ENCODE measurements at places on chromosomes 12 and 14. TPM values are rescaled to one million over a fixed set of nuclear protein-coding genes. Genes with fewer than 3 reads are reported as not detected.

- H3K27me3 ChIP-seq: peaks cover 4% of the 10 kb centered on the region
- peak; percentile 59 for DNase-seq
- H3K4me3 ChIP-seq: no peak overlapping the region
- no peak overlapping the region for H3K27ac ChIP-seq
- H3K4me1 ChIP-seq: no peaks in the 10 kb centered on the region
Measured at GRCh38 chr14:105203057-105203531, 22.0 kb upstream of the NUDT14 start.

DNA sequence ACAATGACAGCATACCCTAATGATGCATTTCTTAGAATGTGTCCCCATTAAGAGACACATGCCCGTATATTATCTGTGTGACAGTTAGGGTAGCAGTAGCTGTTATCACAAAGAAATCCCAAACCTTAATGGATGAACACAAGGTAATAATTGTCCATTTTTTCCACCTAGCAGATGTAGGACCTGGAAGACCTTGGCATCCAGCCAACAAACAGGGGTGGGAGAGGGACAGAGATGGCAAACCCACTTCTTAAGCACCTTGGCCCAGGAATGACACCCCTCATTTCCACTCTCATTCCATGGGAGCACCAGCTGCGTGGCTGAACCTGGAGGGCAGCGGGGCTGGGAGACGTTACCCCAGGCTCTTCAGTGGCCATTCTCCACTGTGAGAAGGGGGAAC lies 679.0 kb downstream of the AACS start:
- no peak overlapping the region for H3K4me3 ChIP-seq
- no peaks in the 10 kb centered on the region for H3K36me3 ChIP-seq
- no peaks in the 10 kb centered on the region for H3K4me1 ChIP-seq
- no peaks in the 10 kb centered on the region for H3K27me3 ChIP-seq
- H3K27ac ChIP-seq: no peak overlapping the region
- DNase-seq: no peak

DNA sequence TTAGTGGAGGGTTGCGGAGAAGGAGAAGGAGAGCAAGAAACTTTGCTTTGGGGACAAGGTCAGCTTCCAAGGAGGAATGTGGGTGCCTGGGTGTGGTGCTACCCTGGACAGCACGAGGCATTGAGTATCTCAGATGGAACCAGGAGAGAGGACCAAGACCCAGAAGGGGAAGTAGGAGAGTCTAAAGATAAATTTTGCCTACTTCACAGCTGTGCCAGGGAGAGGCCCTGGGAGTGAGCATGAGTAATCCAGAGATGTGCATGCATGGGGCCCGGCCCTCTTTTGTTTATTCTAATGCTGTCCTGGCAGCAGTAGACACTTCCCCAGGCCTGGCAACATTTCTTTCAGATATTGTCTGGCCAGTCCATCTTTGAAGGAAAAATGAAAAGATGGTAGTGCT lies 49.5 kb upstream of the GNPNAT1 start:
- DNase-seq: no peak
- H3K36me3 ChIP-seq: no peaks in the 10 kb centered on the region
- no peak overlapping the region for H3K4me3 ChIP-seq
- H3K27ac ChIP-seq: no peak overlapping the region
- no peaks in the 10 kb centered on the region for H3K27me3 ChIP-seq
- no peaks in the 10 kb centered on the region for H3K4me1 ChIP-seq

DNA sequence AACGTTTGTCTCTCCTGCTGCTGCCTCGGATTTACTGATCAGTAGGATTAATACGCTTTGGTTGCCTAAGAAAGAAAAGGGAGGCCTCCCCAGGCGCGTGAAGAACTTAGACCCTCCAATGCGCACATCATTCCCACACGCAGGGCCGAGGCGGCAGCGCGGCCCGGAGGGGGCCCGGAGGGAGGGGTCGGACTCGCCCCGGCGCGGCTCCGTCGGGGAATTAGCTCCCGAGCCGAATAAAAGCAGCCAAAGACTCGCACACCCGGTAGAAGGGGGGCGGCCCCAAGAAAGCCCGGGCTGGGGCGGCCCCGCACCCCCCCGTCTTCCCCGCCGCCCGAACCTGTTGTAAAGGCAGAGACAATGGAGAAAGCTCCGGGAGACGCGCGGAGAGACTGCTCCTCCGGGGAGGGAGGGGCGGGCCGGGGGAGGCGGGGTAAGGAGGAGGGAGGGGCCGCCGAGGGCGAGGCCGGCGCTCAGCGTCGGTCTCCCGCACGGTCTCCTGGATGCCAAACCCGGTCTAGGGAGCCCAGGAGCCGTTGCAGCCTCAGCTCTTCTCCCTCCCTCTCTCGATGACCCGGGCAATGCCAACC lies at the start of gene NELL2:
TSS of gene NELL2 (minus strand) at position 362 of the 590 bp plus-strand sequence. CDS start 446 bp downstream, outside the sequence.
- no peak within 1 kb of the TSS for H3K27ac ChIP-seq
- peaks cover 11% of the 10 kb centered on the region for H3K4me1 ChIP-seq

DNA sequence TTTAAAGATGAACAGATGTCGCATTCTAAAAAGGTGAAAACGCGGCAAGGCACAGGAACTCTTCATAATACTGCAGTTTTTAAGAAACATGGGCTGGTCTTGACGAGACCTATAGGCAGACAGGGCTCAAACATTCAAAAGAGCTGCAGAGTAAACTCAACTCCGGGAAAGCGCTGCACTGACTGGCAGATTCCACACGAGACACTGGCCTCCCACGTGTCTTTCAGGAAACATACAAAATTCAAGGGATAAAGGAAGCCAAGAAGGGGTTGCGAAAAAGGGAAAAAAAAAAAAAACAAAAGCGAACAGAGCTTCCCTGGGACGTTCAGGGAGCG lies 614 bp upstream of the ARF6 start:
- H3K27ac ChIP-seq: peak overlapping the region; percentile 100
- H3K4me1 ChIP-seq: peaks cover 5% of the 10 kb centered on the region
- no peak for DNase-seq
- H3K36me3 ChIP-seq: no peaks in the 10 kb centered on the region
- no peaks in the 10 kb centered on the region for H3K27me3 ChIP-seq
- peak overlapping the region; percentile 95 for H3K4me3 ChIP-seq

DNA sequence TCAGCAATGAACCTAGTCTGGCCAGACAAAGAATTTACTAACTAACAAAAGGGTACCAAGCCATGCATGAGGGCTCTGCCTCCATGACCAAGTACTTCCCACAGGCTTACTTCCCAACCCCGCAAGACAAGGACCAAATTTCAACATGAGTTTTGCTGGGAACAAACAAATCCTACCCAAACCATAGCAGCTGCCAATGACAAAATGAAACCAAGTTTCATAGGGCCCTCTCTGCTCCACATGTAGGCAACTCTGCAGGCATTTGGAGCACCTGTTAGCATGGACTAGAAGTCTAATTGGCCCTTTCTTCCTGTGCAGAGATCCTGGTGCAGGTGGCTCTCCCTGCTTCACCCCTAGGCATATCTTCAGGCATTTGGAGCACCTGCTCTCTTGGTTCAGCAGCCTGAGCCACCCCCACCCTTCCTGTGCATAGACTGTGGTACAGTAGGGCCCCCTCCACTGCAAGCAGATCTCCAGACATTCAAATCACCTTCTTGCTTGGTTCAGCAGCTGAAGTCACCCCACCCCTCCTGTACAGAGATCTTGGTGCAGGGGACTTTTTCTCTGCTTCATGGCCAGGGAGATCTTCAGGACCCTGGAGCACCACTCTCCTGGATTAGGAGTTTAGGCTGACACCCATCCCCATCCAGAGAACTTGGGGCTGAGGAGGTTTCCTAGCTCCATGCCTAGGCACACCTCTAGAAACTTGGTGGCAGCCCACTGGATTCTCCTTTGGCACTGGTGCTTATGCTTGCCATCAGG lies 308.7 kb downstream of the RPAP3 start:
- H3K27me3 ChIP-seq: no peaks in the 10 kb centered on the region
- DNase-seq: no peak
- no peaks in the 10 kb centered on the region for H3K4me1 ChIP-seq
- peaks cover 3% of the 10 kb centered on the region for H3K36me3 ChIP-seq
- H3K4me3 ChIP-seq: no peak overlapping the region

DNA sequence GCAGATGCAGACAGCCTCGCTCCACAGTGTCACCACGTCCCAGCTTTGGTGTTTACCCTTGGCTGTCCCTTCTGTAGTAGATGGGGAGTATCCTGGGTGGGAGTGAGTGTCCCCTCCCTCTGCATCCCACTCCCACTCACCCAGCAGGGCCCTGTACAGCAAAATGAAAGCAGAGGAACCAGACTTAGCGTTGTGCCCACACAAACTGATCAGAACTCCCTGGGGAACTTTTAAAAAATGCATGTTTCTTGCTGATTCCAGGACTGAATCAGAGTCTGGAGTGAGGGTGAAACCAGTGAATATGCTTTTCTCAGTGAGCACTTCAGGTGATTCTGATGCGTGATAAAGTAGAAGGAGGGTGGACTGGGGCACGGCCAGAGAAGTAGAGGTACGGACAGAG lies 2.9 kb downstream of the ACVRL1 start:
- no peaks in the 10 kb centered on the region for H3K36me3 ChIP-seq
- H3K27ac ChIP-seq: no peak overlapping the region
- DNase-seq: no peak
- peaks cover 10% of the 10 kb centered on the region for H3K4me1 ChIP-seq
- peaks cover 14% of the 10 kb centered on the region for H3K27me3 ChIP-seq

DNA sequence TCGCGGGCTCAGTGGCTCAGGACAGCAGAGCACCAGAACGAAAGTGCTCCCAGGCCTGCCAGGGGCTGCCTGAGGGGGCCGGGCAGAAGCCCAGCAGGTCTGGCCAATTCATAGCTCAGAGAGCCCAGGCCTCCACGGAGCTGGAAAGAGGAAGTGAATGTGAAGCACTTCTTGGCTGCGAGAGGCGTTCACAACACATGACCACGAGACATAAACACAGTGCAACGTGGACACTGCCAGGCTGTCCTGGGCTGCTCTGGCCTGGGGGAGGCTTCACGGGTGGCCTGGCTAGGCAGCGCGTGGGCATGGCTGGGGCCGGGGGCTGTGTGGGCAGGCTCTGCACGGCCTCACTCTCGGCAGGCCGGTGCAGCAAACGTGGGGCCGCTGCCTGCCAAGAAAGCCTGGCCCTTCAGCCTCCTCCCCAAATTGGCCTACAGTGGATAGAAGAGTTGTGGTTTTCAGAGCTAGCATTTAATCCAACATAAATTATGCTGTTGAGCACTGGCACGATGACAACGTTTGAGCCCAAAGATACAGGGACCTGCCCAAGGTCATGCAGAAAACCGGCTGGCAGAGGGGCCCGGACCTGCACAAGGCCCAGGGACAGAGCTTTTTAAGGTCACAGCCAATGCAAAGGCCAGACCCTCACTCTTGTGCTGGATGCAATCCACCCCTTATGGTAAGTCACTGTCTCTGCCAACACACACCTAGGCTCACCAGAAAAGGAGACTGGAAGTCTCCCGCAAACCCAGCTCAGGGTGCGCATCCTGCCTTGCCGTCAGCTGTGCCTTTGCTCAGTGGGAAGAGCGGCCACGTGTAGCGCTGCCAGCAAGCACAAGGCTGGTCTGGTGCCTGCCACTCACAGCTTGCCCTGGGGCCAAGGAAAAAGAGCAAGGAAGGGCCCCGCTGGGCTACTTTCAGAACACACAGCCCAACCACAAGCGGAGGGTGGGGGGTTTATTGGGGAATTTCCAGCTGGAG lies 8.6 kb downstream of the SLC25A29 start:
- no peak overlapping the region for H3K27ac ChIP-seq
- no peak overlapping the region for H3K4me3 ChIP-seq
- no peak for DNase-seq
- no peaks in the 10 kb centered on the region for H3K4me1 ChIP-seq

DNA sequence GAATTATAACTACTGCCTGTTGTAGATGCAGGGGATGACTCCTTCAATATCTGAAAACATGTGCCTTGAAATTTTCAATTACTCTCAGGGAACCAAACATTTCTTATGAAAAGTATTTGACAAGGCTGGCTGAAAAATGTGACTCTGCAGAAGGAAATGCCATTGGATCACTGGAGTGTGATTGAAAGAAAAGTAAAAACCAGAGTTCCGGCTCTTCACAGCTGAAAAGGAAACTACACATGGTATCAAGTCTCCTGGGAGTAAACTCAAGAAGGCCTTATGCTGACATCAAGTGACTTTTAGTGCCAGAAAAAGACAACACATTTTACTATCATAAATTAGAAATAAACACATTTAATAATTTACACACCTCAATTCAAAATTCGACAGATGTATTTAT lies 693.0 kb downstream of the LRFN5 start:
- no peaks in the 10 kb centered on the region for H3K36me3 ChIP-seq
- H3K4me3 ChIP-seq: no peak overlapping the region
- H3K27me3 ChIP-seq: no peaks in the 10 kb centered on the region
- DNase-seq: no peak
- no peaks in the 10 kb centered on the region for H3K4me1 ChIP-seq

GRCh38 chr14:67852926-67853604 lies 33.5 kb downstream of the RAD51B start:
- DNase-seq: no peak
- no peaks in the 10 kb centered on the region for H3K36me3 ChIP-seq
- H3K4me3 ChIP-seq: no peak overlapping the region
- H3K27me3 ChIP-seq: no peaks in the 10 kb centered on the region
- peaks cover 2% of the 10 kb centered on the region for H3K4me1 ChIP-seq

GRCh38 chr12:79016181-79016580 lies 151.6 kb downstream of the SYT1 start:
- no peaks in the 10 kb centered on the region for H3K36me3 ChIP-seq
- no peaks in the 10 kb centered on the region for H3K4me1 ChIP-seq
- no peak overlapping the region for H3K4me3 ChIP-seq
- H3K27me3 ChIP-seq: no peaks in the 10 kb centered on the region

The LAG3 gene
- 1.8 TPM for polyA plus RNA-seq

The HSPB8 gene
- polyA plus RNA-seq: 1.0 TPM
